ENCODE measurements at places on chromosomes 3 and 15. TPM values are rescaled to one million over a fixed set of nuclear protein-coding genes. Genes with fewer than 3 reads are reported as not detected.

GRCh38 chr15:68300115-68300940, 22.8 kb downstream of the FEM1B start:
- DNase-seq: no peak

DNA sequence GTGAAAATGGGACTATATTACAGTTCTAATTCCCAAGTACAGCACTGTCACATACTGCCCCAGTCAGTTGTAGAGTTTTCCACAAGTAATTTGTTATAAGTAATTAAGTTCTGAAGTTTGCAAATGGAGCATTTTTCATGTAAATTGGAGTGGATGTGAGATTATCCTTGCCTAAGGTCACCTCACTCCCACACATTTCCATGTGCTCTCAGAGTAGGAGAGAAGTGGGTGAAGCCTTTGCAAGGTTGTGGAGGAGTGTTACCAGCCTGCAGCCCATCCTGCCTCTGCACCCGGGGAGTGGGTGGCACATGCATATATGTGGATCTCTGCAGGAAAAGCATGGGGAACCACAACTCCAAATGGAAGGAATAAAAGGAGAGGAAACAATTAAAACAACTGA, 169.8 kb downstream of the CD47 start:
- DNase-seq: no peak

- DNase-seq: no peak
These were observed 16.1 kb upstream of the OR5AC2 start for GRCh38 chr3:98070840-98071239.

DNA sequence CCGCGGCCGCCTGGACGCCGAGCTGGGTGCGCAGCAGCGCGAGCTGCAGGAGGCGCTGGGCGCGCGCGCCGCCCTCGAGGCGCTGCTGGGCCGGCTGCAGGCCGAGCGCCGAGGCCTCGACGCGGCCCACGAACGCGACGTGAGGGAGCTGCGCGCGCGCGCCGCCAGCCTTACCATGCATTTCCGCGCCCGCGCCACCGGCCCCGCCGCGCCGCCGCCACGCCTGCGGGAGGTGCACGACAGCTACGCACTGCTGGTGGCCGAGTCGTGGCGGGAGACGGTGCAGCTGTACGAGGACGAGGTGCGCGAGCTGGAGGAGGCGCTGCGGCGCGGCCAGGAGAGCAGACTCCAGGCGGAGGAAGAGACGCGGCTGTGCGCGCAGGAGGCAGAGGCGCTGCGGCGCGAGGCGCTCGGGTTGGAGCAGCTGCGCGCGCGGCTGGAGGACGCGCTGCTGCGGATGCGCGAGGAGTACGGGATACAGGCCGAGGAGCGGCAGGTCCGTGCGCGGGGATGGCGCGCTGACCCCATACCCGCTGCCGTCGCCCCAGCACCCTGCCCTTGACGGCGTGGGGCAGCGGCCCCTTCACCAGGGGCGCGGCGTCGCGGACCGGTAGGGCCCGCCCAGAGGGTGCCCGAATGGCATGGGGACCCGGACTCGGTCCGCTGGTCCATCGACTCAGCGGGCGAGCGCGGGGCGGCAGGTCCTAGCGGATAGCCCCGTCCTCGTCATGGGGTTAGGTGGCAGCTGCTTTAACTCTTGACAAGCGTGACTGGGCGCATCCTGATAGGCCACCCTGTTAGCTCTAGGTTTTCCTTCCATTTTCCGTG, 848 bp downstream of the SYNM start:
- DNase-seq: peak; percentile 62

DNA sequence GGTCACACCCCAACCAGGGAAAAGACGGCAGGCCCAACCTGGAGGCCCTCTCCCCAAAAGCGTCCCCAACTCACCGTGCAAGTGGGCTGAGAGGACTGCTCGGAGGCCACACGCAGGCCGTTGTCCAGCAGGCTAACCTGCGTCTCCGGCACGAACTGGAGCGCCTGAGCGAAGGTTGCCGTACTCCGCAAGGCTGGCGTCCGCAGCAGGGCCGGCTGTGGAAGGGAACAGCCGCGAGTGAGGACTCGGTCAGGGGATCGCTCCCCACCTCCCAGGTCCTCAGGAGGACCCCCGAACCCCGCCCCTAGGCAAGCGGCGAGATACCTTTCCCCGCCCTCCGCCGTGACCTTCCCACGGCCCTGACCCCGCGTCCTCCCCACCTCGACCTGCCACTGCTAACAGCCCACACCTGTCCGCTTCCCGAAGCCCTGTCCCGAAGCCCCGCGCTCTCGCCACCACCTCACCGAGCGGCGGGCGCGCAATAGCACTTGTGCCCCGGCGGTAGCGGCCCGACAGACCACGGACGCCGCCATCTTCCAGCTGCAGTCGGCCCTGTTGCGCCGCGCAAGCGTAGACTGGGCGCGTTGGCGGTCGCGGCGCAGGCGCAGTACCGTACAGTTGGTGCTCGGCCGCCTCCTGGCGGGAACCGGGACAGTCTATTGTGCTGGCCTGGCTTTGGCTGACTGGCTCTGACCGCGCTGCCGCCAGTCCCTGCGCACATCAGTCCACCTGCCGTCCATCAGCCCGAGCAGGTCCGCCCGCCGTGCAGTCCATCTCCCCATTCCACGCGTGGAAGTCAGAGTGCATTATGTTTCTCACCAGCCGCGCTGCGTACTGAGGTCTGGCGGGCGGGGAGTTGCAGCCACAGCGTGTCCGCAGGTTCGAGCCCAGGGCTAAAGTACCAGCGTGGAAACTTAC, at the start of gene UQCRC1:
TSS of gene UQCRC1 (minus strand) at position 559 of the 918 bp plus-strand sequence. CDS start at position 533, 26 bp downstream.
- peak; percentile 92 for DNase-seq

GRCh38 chr3:51591231-51591630, 52.7 kb downstream of the RAD54L2 start:
- DNase-seq: no peak

DNA sequence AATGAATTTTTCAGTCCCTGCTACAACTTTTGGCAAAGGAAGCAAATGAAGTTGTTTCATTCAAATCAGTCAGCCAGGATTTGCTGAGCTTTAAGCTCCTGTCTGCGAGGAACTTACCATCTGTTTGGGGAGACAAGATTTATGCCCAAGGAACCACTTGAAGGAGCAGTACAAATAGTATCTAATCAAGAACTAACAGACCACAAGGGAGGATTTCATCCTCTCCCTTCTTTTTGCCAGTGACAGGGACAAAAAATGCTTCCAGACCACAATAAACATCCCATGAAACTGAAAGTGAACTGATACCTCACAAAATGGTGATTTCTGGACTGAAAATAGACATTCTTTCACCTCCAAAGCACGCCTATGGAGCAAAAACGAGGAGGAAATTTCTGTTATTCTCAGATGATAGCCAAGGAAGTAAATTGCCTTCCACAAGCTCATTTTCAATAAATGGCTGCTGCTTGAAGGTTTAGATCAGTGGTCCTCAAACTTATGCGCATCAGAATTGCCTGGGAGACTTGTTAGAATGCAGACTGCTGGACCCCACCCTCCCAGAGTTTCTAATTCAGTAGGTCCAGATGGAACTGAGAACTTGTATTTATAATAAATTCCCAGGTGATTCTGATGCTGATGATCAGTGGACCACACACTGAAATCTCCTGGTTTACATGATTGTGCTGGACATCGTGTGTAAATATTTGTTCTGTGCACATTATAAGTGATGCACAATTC, 202.4 kb upstream of the GADL1 start:
- DNase-seq: no peak

DNA sequence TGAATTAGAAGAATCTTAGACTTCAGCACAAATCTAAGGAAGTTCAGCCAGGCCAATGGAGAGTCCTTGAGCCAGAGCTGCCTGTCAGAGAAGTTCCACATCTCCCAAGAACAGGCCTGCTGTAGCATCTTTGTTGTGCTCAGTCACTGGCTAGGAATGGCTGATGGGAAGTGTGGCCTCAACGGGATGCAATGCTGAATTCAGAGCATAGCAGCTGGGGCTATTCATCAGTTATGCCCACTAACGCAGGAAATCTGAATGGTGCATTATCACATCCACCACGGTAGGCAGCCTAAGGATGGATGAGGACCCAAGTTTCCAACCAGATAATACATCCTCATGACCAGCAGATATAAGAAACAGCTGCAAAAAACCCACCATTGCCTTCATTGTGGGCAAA, 3.2 kb upstream of the EIF1B start:
- no peak for DNase-seq

GRCh38 chr15:98003996-98004395, 43.5 kb downstream of the ARRDC4 start:
- no peak for DNase-seq

DNA sequence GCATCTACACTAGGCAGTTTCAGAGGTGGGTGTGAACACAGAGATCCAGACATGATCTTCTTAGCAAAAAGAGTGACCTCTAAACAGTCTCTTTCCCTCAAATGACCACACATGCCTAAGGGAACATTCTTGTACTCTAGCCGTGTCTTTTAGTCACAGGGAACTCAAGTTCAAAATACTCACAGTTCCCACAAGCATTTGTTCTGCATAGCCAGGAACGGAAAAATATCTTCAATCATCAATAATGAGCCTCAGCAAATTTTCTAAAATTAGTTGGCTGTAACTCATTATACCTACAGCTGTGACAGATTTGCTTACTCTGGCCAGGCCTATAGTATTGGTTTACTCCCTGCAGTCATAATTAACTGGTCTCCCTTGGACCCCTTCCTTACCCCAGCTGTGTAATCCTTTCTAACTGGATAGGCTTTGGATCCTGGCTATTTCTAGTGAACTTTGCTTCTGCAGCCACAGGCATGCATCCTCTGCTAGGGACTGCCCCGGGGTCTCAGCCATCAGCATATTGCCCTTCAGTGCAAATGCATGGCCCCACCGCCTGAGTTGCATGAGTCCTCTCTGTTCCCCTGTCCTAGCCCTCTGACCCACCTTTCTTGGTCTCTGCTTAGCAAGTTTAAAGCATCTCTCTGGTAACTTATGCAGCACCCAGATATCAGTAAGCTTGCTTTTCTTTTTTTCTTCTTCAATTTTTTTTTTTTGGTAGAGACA, 56.0 kb upstream of the HACD2 start:
- no peak for DNase-seq

DNA sequence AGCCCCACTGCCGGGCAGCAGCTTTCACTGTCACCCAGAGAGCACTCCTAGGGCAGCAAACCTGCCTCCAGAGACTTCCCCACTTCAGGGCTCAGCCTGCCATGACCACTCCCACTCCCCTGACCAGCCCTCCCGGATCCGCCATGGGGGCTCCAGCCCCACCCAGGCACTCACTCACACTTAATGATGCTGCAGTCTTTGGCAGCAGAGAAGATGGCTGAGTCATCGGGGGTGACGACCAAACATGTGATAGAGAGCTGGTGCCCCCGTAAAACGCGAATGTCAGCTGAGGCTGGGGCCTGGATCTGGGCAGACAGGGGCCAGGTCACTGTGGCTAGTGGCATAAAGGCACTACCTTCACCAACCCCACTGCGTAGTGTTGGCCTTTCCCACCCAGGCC, 4.7 kb downstream of the RRP9 start:
- DNase-seq: no peak

DNA sequence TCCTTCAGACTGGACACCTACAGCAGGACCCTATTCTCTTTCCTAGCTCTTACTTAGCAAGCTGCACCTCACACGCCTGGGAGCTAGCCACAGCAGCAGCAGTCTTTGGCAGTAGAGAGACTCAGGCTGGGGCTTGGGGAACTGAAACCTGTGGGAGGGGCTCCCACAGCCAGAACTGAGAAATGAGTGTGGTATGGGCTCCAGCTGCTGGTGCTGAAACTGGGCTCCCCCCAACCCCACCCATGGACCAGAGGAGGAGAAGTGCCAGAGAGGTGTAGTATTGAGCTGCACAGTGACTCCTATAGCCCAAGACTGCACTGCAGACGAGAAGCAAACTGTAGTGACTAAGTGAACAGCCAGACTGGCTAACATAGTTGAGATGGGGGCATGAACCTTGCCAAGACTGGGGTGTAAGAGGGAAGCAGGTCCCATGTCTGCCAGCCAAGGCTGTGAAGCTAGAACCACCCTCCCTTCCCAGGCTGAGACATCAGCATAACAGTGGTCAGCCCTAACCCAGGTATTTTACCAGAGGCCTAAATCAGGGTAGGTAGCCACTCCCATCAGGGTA, 62.5 kb downstream of the MYO5A start:
- peak; percentile 32 for DNase-seq

The IL5RA gene
- total RNA-seq: 0.43 TPM

The TRMT10C gene
- total RNA-seq: 13.5 TPM

The IQGAP1 gene
- total RNA-seq: 102 TPM

The IMPG2 gene
- total RNA-seq: 0.50 TPM

The GPR27 gene
- 30.4 TPM for total RNA-seq

All from testis (tissue), 5 donors.